ENCODE measurements at places on chromosomes 3 and 15. TPM values are rescaled to one million over a fixed set of nuclear protein-coding genes. Genes with fewer than 3 reads are reported as not detected.

DNA sequence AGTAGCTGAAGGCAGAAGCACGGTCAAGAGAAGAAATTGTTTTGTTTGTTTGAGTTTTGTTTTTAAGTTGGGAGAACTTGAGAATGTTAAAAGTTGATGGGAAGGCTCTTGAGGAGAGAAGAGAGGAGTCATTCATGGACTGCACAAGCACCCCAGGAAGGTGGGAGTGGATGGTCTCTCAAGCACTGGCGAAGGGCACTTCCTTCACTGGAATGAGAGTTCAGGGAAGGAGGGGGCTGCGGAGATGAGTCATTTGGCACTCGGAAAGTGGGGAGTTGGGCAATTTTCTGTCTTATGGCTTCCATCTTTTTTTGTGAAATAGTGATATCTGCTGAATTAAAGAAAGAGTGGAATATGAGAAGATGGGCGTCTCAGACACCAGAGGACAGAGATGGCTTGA, 66.0 kb downstream of the ATP13A4 start:
- no peak overlapping the region for H3K4me3 ChIP-seq
- no peaks in the 10 kb centered on the region for H3K36me3 ChIP-seq
- DNase-seq, result no peak
- no peaks in the 10 kb centered on the region for H3K27me3 ChIP-seq
- H3K4me1 ChIP-seq, result no peaks in the 10 kb centered on the region

Gene EFHB
- total RNA-seq, result 2.3 TPM

Gene CLRN1
- total RNA-seq, result not detected

DNA sequence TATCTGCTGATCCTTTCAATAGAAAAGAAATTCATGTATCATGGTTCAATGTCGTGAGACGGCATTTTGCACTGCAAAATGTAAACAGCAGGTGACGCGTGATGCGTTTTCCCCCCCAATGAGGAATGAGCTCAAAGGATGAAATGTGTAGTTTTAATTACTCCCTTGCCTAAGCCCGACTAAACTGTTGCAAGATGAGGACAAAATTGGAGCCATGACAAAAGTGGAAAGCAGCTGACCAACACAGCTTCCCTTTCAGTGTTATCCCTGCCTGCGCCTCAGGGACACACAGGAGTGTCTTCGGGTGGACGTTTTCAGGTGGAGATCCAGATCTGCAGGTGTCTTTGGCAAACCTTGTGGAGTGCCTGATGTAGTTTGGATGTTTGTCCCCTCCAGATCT, 92.0 kb downstream of the GABRG3 start:
- no peak for DNase-seq
- no peak overlapping the region for H3K27ac ChIP-seq
- H3K4me1 ChIP-seq, result no peaks in the 10 kb centered on the region
- H3K4me3 ChIP-seq, result no peak overlapping the region
- no peaks in the 10 kb centered on the region for H3K27me3 ChIP-seq

- DNase-seq, result no peak
- H3K36me3 ChIP-seq, result no peaks in the 10 kb centered on the region
- no peak overlapping the region for H3K27ac ChIP-seq
Measured at GRCh38 chr3:53792866-53793265, 53.4 kb downstream of the CHDH start.

GRCh38 chr3:37580237-37580636, 281.4 kb upstream of the CTDSPL start:
- no peaks in the 10 kb centered on the region for H3K4me1 ChIP-seq
- H3K27ac ChIP-seq, result no peak overlapping the region
- peaks cover 6% of the 10 kb centered on the region for H3K36me3 ChIP-seq
- H3K27me3 ChIP-seq, result no peaks in the 10 kb centered on the region
- no peak overlapping the region for H3K4me3 ChIP-seq
- no peak for DNase-seq

DNA sequence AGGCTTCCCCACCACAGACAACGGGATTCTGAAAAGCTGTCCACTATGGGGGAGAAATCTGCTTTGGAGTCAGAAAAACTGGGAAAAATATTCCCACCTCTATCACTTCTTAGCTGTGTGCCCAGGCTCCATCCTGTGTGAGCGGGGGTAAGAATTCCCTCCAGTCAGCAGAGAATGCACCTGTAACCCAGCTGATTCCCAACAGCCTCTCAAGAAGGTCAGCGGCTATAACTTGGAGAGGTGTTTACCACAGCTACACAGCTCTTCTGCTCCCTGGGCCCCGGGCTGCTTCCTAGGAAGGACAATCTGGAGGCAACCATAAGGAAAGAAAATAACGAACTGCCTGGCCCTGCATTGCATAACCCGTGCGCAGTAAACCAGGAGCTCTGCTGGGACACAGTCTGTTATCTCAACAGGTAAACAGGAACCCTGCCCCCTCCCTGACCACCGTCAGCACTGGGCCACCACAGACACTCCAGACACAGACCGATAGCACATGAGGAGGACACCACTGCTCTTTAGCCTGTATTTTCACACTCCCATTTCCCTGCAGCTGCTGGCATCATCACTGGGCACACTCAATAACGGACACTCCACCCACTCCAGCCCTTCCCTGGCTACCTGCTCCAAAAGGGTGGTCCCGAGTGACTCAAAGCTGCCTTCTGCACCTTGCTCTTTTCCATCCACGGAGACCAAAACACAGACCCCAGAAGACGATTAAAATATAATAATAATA, 2.1 kb downstream of the RAB43 start:
- H3K36me3 ChIP-seq, result no peaks in the 10 kb centered on the region
- H3K4me3 ChIP-seq, result peak overlapping the region; percentile 86
- DNase-seq, result peak; percentile 81

- H3K36me3 ChIP-seq, result no peaks in the 10 kb centered on the region
- H3K4me1 ChIP-seq, result no peaks in the 10 kb centered on the region
- no peak for DNase-seq
- H3K27ac ChIP-seq, result no peak overlapping the region
- no peaks in the 10 kb centered on the region for H3K27me3 ChIP-seq
- no peak overlapping the region for H3K4me3 ChIP-seq
Measured at GRCh38 chr3:25938566-25939325, 148.9 kb downstream of the OXSM start.

- H3K27me3 ChIP-seq, result no peaks in the 10 kb centered on the region
- H3K36me3 ChIP-seq, result no peaks in the 10 kb centered on the region
- no peak overlapping the region for H3K27ac ChIP-seq
- no peak overlapping the region for H3K4me3 ChIP-seq
- no peak for DNase-seq
Measured at GRCh38 chr15:74278207-74278606, 42.1 kb downstream of the CCDC33 start.
